Stimulated activated naive CD8-positive, alpha-beta T cell treated with anti-CD3 and anti-CD28 coated beads, Interleukin-15, Interleukin-2, amounts not matched to agents 100 U/mL and 50 U/mL, for 24 hours (primary cell): ENCODE measurements at places on chromosomes 12 and 14.

DNA sequence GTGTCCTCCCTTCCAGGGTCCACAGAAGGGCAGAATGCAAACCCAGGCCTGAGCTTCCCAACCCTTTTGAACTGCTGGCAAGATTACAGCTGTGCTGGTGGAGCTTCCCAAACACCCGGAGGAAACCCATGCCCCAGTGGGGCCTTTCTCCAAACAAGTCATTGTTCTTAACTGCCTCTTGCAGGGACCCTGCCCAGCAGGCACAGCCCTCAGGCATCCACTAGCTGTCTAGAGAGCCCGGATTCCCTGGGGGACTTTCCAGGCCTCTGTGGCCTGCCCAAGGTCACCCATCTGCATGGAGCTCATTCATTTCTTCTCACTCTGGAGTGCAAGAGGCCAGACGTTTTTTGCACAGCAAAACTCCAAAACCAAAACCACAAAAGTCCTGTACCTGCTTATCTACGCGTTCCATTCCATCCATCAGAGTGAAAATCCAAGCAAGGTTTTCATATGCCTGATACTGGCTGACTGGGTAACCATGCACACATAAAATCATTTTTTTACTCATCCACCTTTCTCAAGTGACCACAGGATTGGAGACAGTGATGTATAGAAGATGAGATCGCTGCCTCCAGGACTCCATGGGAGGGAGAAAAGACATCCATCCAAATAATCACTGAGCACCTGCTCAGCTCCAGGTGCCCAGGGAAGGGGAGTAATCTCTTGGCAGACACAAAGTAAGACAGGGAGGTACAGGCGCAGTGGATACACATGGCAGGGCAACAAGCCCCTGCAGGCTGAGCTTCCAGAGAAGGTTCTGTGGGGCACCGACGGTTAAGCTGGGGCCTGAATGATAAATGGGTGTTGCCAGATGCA, 17.2 kb upstream of the BDKRB2 start:
- DNase-seq: no peak

GRCh38 chr14:84882830-84883229, 647.1 kb upstream of the FLRT2 start:
- no peak for DNase-seq

- no peak for DNase-seq
Observed at GRCh38 chr12:40793471-40793870, 101.2 kb downstream of the CNTN1 start.

DNA sequence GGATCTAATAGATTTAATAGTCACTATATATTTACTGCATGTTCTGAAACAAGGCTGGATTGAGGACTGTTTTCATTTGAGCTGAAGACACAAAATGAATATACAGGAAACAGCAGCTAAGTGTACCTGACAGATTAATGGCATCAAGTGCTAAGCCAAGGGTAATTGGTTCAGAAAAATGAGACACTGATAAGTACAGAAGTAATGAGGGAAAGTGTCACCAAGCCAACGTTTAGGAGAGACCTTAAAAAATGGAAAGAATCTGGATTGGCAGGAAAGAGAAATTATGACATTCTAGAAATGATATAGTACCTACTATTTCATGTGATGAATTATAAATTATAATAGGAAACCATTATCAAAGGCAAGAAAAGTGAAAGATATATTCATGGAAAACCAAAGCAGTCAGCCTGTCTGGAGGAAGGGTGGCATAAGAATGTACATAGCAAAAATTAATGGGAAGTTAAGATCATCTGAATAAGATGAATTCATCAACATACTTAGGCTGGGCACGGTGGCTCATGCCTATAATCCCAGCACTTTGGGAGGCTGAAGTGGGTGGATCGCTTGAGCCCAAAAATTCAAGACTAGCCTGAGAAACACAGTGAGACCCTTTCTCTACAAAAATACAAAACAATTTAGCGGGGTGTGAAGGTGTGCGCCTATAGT, 21.0 kb upstream of the DUSP16 start:
- no peak for DNase-seq

DNA sequence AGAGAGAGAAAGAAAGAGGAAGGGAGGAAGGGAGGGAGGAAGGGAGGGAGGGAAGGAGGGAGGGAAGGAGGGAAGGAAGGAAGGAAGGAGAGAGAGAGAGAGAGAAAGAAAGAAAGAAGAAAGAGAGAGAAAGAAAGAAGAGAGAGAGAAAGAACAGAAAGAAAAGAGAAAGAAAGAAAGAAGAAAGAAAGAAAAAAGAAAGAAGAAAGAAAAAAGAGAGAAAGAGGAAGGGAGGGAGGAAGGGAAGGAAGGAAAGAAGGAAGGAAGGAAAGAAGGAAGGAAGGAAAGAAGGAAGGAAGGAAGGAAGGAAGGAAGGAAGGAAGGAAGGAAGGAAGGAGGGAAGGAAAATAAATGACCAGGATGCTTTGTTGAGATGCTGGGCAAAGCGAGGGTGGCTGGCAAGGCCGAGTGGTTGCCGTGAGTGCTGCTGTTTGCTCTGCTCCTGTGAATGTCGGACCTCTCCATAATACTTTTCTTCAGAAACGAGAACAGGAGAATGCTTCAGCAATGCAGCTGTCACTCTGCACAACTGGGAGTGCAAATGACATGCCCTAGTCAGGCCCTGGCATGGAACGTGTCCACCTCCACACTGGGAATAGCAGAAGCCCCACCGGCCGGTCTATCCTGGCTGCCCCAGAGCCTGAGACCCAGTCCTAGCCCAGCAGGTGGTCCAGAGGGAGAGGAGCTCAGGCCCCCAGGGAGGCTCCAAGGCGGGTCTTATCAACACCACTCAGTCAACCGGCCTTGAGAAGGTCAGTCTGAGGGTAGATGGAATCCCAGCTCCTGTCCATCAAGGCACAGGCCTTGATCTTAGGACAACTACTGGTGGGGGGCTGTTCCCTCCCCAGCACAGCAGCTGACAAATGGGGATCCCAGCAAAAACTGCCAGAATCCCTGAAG, 25.1 kb upstream of the EIF5 start:
- no peak for DNase-seq

- DNase-seq: no peak
Observed at GRCh38 chr14:102499401-102500157, 10.0 kb downstream of the ANKRD9 start.

DNA sequence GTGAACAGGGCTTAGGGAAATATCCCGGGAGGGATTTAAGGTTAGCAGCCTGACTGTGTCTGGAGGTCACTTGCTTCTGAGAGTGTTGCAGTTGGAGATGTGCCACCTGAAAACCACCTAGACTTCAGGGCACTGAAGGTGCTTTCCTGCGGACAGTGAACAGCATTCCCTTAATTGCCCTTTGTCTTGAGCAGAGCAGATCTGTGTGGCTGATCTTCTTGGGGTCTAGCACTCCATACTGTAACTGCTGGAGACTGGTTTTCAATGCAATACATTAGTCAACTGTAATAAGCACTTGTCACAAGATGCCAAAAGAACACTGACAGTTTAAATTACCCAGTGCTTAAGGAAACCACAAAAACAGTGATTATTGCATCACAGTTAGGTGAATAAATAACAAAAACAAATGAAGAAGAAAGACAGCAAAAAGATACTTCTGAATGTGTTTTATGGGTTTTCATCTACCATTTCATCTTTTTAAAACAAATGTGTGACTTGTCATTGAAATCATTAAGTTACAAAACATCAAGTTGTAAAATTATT, 111.8 kb downstream of the PRIMA1 start:
- no peak for DNase-seq
